ENCODE measurements at places on chromosomes 2 and 18. TPM values are rescaled to one million over a fixed set of nuclear protein-coding genes. Genes with fewer than 3 reads are reported as not detected.

DNA sequence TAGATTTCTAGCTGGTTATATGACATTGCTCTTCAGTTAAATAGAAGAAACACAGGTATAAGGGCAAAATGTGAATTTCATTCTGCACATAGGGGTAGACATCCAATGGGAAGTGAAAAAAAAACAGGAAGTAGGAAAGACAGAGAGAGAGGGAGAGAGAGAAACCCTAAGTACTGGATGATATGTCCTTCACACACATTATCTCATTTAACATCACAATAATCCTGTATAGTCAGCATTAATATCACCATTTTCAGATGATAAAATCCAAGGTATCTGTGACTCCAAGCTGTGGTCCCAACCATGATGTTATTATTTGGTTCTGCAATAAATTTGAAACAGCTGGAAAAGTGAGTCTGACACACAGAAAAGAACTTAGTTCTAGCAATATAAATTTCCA lies 759.9 kb downstream of the SATB2 start:
- no peak for DNase-seq

GRCh38 chr18:70936160-70936559 lies 647.3 kb downstream of the SOCS6 start:
- no peak for DNase-seq

- DNase-seq: peak; percentile 56
These were observed 847 bp downstream of the SERPINE2 start for GRCh38 chr2:224038049-224038829.

- no peak for DNase-seq
These were observed 196.1 kb downstream of the FAM210A start for GRCh38 chr18:13530033-13530878.

Gene PRKAG3
- total RNA-seq: 0.25 TPM

Gene LRP1B
- 0.79 TPM for total RNA-seq

Data from testis (tissue), 5 donors.